ENCODE measurements at places on chromosomes 13 and 19.

GRCh38 chr13:32407854-32408253, 20.1 kb downstream of the N4BP2L1 start:
- DNase-seq = no peak

GRCh38 chr19:31718032-31718431, 368.8 kb upstream of the TSHZ3 start:
- no peak for DNase-seq

DNA sequence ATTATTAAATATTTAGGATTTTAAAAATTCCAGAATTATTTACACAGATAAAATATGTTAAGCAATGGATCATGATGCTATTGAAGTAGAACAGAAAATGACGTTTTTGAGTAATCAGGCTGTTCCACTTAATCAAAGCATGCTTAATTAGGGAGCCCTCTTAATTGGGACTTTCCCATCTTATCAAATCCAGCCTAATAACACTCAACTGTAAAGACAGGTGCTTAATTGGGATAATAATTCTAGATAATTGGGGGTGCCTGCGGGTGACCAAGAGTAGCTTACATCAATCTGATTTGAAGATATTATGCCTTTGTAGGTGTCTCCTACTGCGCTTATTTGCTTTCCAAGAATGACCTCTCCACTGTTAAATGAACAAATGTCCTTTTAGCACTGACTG, 742.2 kb upstream of the SLITRK6 start:
- DNase-seq = no peak

DNA sequence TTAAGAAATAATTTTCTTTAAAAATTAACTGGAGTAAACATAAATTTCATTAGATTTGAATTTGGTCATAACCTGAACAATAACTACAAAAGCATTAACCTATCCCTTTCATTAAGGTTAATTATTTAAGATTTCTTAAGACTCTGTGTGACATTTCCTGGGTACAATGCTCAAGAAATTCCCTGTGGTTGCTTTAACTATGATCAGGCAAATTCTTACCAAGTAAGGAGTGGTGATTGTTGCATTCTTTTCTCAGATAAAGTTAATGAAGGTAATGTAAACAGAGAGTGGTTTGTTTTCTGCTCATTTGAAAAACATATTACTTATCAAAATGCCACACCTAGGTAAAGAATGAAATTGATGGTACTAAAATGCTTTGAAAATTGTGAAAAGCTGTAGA, 114.8 kb upstream of the MIR17HG start:
- DNase-seq = no peak

DNA sequence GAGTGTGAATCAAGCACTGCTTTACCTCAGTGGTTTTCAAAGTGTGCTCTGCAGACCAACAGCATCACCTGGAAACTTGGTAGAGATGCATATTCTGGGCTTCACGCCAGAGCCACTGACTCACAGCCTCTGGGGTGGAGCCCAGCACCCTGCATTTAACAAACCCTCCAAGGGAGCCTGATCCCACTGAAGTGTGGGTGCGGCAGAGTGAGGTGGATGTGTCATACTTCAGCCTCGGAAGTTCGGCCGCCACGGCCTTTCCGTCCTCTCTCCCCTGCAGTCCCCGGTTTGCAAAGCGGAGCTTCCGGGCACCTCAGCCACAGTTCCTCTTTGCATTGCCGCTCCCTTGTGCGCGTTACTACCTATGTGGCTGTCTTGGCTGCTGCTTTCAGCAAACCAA, 33.3 kb upstream of the MICU2 start:
- DNase-seq = no peak

GRCh38 chr13:46963904-46964303, 67.1 kb upstream of the HTR2A start:
- DNase-seq = no peak

DNA sequence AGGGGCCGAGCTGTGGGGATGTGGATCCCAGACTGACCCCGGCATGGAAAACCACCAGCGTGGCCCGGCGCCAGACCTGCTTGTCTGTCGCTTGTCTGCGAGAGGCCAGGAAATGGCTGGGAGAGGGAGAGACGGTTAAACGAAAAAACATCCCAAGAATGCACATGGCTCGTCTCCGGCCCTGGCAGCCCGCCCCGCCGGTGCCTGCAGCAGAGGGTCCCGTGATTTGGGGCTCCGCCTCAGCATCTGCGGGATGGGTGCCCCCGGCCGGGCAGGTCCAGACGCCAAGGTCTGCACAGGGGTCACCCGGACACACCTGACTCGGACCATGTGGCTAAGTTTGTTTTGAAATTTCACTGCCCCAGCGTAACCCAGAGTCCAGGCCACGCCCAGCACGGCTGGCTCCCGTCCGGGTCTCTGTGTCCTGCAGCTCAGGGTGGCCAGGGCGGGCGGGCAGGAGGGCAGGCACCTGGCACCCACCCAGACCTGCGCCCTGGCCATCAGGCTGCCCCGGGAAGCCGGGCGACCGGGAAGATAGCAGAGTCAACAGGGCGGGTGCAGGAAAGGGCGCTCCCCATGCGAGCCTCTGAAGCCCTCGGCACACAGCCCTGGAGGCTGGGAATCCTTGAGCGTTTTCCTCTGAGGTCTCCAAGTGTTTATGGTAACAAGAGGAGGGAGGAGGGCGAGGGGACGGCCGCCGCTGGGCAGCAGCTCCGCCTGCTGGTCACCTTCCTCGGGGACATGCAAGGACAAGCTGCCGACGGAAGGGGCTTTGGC, 103.2 kb downstream of the GADD45B start:
- peak; percentile 60 for DNase-seq

- no peak for DNase-seq
These were observed at the start of gene CD177 for GRCh38 chr19:43353606-43354304. CD177 (plus strand) TSS chr19:43353686; CDS start chr19:43353715, 29 bp downstream.

DNA sequence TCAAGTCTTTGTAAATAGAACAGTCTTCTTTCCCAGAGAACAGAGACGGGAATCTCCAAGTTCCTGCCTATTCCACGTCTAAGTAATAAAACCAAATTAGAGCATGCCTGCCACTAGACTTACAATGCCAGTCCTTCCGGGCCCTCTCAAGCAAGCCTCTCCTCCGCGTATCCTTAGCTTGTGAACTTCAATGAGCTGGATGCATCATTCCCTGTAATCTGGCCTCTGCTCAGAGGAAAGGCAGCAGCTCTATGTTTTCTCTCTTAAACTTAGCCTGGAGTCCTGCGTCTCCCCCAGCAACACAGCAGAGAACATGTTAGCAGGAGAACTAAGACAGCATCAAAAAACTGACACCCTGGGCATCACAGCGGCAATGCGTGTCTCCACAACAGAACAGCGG, 8.2 kb downstream of the NALCN start:
- DNase-seq = no peak

- no peak for DNase-seq
These were observed 346.0 kb upstream of the PCDH20 start for GRCh38 chr13:61761690-61762089.

DNA sequence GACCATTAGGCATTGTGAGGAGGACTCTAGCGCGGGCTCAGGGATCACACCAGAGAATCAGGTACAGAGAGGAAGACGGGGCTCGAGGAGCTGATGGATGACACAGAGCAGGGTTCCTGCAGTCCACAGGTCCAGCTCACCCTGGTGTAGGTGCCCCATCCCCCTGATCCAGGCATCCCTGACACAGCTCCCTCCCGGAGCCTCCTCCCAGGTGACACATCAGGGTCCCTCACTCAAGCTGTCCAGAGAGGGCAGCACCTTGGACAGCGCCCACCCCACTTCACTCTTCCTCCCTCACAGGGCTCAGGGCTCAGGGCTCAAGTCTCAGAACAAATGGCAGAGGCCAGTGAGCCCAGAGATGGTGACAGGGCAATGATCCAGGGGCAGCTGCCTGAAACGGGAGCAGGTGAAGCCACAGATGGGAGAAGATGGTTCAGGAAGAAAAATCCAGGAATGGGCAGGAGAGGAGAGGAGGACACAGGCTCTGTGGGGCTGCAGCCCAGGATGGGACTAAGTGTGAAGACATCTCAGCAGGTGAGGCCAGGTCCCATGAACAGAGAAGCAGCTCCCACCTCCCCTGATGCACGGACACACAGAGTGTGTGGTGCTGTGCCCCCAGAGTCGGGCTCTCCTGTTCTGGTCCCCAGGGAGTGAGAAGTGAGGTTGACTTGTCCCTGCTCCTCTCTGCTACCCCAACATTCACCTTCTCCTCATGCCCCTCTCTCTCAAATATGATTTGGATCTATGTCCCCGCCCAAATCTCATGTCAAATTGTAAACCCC, 2.8 kb upstream of the CEACAM5 start:
- DNase-seq = no peak

DNA sequence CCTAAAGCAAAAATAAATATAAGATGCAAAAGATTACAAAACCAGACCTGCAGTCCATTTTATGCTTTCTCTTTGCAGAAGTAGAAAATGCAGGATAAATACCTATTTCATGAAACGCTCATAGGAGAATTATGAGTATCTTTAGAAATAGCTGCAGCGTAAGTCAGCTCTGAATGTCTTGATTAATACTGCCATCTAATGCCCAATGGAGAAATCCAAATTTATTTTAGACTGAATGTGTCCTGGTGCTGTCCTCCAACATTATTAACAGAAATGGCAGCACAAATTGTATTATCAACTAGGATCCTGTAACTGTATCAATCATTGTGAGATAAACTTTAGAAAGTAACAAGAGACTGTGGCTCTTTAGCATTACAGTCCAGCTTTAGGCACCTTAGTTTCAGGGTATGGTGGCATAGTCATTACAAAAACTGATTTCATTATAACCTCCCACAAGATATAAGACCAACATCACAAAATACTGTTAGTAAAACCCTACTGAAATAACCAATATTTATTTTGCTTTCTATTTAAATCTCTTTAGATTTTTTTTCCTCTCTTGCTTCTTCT, 162.1 kb upstream of the MIR17HG start:
- DNase-seq = no peak

DNA sequence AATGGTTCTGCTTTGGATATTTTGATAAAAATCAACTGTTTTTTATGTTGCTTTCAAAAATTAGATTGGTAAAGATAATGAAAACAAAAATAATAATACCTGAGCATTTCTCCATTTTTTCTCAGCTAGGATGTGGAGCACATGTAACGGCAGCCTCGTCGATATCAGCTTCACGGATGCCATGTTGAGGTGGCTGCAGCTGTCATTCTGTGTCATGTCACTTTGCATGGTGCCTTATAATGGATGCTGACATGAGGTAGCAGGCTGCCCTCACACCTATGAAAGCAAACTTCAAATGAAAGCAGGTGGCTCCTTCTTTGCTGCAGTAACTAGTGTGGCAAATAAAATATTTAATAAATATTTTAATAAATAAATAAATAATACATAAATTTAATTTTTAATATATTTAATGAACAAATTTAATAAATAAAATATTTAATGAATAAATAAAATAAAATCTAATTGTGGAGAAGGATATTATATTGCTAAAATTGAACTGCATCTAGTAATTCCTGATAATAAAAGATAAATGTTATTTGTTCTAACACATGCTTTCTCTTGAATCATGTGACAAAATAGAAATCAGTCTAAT, 955.7 kb upstream of the SLC10A2 start:
- no peak for DNase-seq

DNA sequence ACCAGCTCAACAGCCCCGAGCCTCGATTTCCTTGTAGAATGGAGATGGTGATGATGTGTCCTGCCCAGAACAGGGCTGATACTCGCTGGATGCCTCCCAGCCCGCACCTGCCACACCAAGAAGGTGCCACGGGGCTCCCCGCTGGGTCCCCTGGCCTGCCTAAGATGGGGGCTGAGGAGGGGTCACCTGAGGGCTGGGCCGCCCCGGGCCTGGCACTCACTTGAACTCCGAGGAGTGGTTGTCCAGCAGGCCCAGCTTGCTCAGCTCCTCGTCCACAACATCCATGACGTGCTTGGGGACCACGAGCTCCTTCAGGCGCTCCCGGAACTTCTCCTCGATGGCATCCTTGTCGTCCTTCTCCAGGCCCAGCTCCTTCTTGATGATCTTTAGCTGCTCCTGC, 14.4 kb downstream of the LONP1 start:
- no peak for DNase-seq

GRCh38 chr19:4539693-4540581, at the start of gene LRG1:
LRG1 (minus strand) TSS chr19:4540036; CDS start chr19:4540013, 23 bp downstream.
- DNase-seq = no peak

DNA sequence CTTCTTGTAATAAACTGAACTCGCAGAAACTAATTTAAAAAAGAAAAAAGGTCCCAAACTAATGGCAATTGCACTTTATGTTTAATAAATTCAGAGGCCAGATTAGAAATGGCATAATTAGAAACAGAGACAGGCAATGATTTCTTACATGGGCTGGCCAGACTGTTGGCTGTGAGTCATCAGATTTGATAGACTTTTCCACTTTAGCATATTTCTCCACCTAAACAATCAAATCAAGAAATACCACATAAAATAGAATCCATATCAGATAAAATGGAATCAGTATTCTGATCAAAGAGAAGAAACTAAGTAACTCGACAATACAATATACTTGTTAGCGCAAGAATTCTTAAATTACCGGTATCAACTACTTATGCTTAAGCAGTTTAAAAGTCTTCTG, 29.0 kb downstream of the EXOSC8 start:
- no peak for DNase-seq

GRCh38 chr13:99051768-99052455, 74.0 kb upstream of the DOCK9 start:
- DNase-seq = no peak

GRCh38 chr19:2616741-2617392, 85.6 kb downstream of the GNG7 start:
- no peak for DNase-seq

DNA sequence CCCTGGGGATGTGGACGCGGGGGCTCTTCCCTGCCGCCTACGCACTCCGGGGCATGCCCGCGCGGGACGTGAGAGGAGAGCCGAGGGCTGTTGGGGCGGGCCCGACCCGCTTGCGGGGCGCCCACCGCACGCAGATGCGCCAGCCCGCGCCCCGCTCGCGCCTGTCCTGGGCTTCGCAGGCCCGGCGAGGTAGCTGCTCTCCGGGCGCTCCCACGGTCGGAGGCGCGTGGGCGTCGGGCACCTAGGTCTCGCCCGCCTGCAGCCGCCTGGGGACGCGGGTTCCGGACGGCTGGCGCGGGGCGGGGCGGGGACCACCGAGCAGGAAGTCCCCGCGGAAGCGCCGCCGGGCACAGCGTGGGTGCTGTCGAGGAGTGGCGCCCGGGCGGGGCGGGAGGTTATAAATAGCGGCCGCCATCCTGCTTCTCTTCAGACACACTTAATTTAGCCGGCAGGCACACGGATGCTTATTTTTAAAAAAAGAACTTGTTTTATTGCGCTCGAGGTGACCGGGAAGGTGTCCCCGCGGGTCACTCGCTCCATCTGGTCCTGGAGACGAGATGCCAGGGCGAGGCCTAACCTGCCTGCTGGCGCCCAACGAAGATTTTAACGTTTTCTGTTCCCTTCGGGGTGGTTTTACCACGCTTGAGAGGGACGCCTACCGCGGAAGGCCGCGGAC, 561 bp upstream of the GJA3 start:
- no peak for DNase-seq
